HT-29 (cell line): ENCODE measurements at places on chromosomes 6 and 20. TPM values are rescaled to one million over a fixed set of nuclear protein-coding genes. Genes with fewer than 3 reads are reported as not detected.

HDGFL1 gene
- total RNA-seq = not detected in 2 replicates

AIF1 gene
- total RNA-seq = not detected in 2 replicates

CASS4 gene
- total RNA-seq = 0.05 TPM in 1 of 2 replicates, not detected in the other

PPIL6 gene
- total RNA-seq = 0.48 and 0.50 TPM in 2 replicates
